ENCODE measurements at places on chromosomes 2 and 18. TPM values are rescaled to one million over a fixed set of nuclear protein-coding genes. Genes with fewer than 3 reads are reported as not detected.

DNA sequence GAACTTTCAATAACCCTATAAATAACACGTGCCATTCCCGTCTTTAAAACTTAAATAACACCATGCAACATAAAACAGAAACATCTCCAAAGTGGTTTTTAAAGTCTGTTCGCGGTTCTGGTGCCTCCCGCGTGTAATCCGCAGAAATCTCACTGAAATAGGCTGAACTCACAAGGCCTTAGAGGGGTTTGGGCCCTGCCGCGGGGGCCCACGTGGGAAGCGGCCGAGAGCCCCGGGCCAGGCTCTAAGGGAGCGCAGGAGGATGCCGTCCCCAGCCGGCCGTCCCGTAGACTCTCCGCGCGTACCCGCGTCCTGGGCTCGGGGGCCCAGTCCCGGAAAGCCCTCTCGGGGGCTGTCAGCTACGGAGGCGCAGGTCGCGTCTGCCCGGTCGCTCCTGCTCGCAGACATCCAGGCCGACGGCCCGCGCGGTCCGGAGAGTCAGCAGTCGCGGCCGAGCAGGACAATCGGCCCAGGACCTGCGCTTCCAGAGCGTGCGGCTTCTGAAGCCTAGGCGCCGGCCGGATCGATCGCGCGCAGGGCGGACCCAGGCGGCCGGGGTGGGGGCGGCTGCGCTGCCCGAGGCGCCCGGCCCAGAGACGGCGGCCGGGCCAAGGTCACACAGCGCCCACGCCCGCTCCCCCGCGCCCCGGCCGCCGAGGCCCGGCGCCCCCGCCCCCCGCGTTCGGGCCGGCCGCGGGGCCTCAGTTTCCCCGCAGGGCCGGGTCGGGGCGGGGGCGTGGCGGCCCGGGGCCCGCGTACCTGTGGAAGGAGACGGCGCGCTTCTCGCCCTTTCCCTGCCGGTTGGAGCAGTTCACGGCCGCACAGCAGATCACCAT lies 558 bp downstream of the THAP4 start:
- DNase-seq, result peak; percentile 77
- no peaks in the 10 kb centered on the region for H3K27me3 ChIP-seq
- peaks cover 41% of the 10 kb centered on the region for H3K4me1 ChIP-seq
- H3K27ac ChIP-seq, result peak overlapping the region; percentile 99
- peaks cover 24% of the 10 kb centered on the region for H3K36me3 ChIP-seq

The SYT4 gene
- total RNA-seq, result 1.1 TPM

DNA sequence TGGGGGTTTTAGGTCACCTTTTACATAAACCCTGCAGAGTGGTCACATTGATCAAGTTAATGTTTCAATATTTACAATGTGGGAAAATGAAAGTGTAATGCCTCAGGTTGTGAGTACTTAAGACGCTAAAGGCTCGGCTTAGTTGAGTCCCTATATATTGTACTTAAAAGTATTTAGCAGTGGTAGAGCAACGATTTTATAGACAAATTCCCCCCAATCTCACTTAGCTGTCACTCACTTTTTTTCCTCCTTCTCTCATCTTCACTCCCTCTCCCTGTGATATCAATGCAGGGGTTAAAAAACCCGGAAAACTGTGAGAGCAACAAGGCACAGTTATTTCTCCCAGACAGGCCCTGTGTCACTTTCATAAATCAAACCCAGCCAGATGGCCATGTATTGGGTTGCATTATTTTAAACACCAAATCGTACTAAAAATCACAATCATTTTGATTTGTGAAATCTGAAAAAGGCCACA lies 5.4 kb downstream of the POU3F3 start:
- no peak overlapping the region for H3K27ac ChIP-seq
- no peak overlapping the region for H3K4me3 ChIP-seq
- H3K27me3 ChIP-seq, result peaks cover 87% of the 10 kb centered on the region
- peaks cover 13% of the 10 kb centered on the region for H3K4me1 ChIP-seq
- no peaks in the 10 kb centered on the region for H3K36me3 ChIP-seq

DNA sequence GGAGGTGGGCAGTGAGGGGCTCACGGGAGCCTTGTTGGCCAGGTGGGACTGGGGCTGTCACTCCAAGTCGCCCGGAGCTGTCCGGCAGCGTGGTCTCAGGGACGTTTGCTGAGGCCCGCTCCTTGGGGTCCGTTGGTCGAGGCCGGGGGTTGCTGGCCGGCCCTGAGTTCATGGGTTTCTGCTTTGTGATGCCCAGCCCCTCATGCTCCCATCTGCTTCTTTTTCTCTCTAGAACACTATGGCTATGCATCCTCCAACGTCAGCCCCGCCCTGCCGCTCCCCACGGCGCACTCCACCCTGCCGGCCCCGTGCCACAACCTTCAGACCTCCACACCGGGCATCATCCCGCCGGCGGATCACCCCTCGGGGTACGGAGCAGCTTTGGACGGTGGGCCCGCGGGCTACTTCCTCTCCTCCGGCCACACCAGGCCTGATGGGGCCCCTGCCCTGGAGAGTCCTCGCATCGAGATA lies 14.5 kb downstream of the NFATC1 start:
- peaks cover 9% of the 10 kb centered on the region for H3K4me1 ChIP-seq
- no peak overlapping the region for H3K27ac ChIP-seq
- H3K36me3 ChIP-seq, result peaks cover 5% of the 10 kb centered on the region
- no peak overlapping the region for H3K4me3 ChIP-seq
- H3K27me3 ChIP-seq, result no peaks in the 10 kb centered on the region
- DNase-seq, result peak; percentile 61

DNA sequence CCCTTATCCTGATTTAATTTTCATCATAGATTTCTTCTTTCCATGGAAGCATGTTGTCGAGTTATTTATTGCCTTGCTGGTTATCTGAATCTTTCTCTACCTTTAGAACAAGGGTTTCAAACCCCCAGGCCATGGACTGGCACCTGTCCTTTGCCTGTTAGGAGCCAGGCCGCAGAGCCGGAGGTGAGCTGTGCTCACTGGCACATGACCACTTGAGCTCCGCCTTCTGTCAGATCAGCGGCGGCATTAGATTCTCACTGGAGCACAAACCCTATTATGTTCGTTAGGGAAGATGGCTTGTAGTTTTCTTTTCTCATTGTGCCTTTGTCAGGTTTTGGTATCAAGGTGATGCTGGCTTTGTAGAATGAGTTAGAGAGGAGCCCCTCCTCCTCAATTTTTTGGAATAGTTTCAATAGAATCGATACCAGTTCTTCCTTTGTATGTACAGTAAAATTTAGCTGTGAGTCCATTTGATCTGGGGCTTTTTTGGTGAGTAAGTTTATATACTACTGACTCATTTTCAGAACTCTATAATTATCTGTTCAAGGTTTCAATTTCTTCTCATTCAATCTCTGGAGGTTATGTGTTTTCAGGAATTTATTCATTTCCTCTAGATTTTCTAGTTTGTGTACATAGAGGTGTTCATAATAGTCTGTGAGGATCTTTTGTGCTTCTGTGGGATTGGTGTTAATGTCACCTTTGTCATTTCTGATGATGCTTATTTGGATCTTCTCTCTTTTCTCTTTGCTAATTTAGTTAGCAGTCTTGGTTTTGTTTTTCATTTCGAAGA lies 668.0 kb upstream of the FAM98A start:
- H3K36me3 ChIP-seq, result no peaks in the 10 kb centered on the region
- no peaks in the 10 kb centered on the region for H3K27me3 ChIP-seq
- H3K4me1 ChIP-seq, result no peaks in the 10 kb centered on the region
- no peak for DNase-seq
- no peak overlapping the region for H3K4me3 ChIP-seq
- no peak overlapping the region for H3K27ac ChIP-seq

The GALNT14 gene
- 0.81 TPM for total RNA-seq

- no peak for DNase-seq
- H3K27ac ChIP-seq, result no peak overlapping the region
- no peaks in the 10 kb centered on the region for H3K36me3 ChIP-seq
Observed at GRCh38 chr2:130759906-130760753, 4.8 kb downstream of the AMER3 start.

- H3K36me3 ChIP-seq, result no peaks in the 10 kb centered on the region
- H3K27ac ChIP-seq, result no peak overlapping the region
- H3K27me3 ChIP-seq, result no peaks in the 10 kb centered on the region
- H3K4me1 ChIP-seq, result no peaks in the 10 kb centered on the region
Observed at GRCh38 chr2:56474412-56475158, 290.8 kb downstream of the CCDC85A start.

DNA sequence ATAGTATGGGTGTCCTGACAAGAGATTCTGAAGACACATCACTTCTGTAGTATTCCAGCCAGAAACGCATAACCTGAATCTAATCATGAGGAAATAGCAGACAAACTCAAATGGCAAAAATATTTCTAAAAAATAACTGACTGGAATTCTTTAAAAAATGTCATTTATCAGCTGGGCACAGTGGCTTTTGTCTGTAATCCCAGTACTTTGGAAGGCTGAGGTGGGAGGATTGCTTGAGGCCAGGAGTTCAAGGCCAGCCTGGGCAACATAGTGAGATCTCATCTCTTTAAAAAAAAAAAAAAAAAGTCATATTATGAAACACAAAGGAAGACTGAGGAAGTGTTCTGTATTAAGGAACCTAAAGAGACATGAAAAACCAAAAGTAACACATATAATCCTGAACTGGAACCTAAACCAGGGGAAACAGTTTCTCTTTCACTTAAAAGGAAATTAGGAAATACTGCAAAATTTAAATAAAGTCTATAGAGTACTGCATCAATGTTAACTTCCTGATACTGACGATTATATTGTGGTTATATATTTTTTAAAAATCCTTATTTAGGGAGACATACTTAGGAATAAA lies 29.9 kb downstream of the SESTD1 start:
- no peak for DNase-seq
- peak overlapping the region; percentile 40 for H3K27ac ChIP-seq
- H3K36me3 ChIP-seq, result no peaks in the 10 kb centered on the region
- H3K4me1 ChIP-seq, result peaks cover 19% of the 10 kb centered on the region
- no peaks in the 10 kb centered on the region for H3K27me3 ChIP-seq

DNA sequence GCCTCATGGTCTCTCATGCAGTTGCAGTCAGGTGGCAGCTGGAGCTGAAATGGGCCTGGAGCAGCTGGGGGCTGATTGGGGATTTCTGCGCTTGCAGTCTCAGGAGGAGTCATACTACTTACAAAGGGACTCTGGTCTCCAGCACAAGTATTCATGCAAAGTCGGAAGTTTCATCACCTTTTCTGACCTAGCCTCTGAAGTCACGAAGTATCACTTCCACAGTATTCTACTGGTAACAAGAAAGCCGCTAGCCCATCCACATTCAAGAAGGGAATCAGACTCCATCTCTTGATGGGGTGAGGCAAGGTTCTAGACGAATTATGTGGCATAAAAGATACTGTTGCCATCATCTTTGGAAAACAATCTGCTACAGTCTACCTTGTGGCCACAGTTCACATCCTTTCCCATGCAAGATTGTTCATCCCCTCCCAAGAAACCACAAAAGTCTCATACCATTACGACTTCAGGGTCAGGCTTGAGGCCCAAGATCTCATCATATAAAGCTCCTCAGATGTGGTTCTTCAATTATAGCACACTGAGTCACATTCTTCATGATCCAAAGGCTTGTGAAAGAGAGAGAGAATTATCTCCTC lies 95.3 kb downstream of the SMC6 start:
- H3K36me3 ChIP-seq, result no peaks in the 10 kb centered on the region
- H3K27me3 ChIP-seq, result no peaks in the 10 kb centered on the region
- no peak overlapping the region for H3K4me3 ChIP-seq
- DNase-seq, result no peak
- no peak overlapping the region for H3K27ac ChIP-seq
- no peaks in the 10 kb centered on the region for H3K4me1 ChIP-seq

The MEP1B gene
- not detected for total RNA-seq

The MC2R gene
- total RNA-seq, result not detected
